Heart right ventricle (tissue), 16 donors: ENCODE measurements at places on chromosomes 5 and 9. TPM values are rescaled to one million over a fixed set of nuclear protein-coding genes. Genes with fewer than 3 reads are reported as not detected.

KCNV2 gene
- total RNA-seq = not detected

CXCL14 gene
- 0.47 TPM for total RNA-seq

- DNase-seq = peak; percentile 74
Measured at GRCh38 chr9:764105-764524, 77.4 kb upstream of the DMRT1 start.

IQGAP2 gene
- total RNA-seq = 4.8 TPM

- DNase-seq = no peak
Measured at GRCh38 chr5:169149317-169149716, 151.6 kb downstream of the SLIT3 start.

HAVCR2 gene
- total RNA-seq = 14.9 TPM

PWWP2A gene
- 12.3 TPM for total RNA-seq

DNA sequence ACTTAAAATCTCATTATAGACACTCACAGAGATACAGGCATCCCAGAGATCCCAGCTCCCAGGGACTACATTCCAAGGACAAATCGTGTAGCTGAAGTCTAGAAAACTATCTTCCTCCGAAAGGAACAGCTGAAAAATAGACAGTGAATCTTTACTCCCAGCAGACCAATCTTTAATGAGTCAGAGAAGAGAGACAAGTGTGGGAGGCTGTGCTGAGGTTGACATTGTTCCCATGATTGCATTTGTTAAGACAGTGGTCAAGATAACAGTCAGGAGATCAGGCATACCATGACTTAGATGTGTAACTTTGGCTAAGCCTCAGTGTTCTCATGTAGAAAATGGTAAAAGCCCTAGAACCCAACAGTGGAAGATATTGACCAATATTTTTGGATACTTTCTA is 120.7 kb downstream of the PAPPA start:
- no peak for DNase-seq

GRCh38 chr5:115696141-115696650 is 70.4 kb upstream of the TMED7 start:
- no peak for DNase-seq

GRCh38 chr5:88388476-88389337 is 120.1 kb upstream of the TMEM161B start:
- no peak for DNase-seq

GRCh38 chr5:116569999-116570398 is 4.6 kb downstream of the SEMA6A start:
- no peak for DNase-seq

- peak; percentile 8 for DNase-seq
Measured at GRCh38 chr9:105244734-105245028, 230 bp downstream of the SLC44A1 start.

QRFP gene
- not detected for total RNA-seq

DNA sequence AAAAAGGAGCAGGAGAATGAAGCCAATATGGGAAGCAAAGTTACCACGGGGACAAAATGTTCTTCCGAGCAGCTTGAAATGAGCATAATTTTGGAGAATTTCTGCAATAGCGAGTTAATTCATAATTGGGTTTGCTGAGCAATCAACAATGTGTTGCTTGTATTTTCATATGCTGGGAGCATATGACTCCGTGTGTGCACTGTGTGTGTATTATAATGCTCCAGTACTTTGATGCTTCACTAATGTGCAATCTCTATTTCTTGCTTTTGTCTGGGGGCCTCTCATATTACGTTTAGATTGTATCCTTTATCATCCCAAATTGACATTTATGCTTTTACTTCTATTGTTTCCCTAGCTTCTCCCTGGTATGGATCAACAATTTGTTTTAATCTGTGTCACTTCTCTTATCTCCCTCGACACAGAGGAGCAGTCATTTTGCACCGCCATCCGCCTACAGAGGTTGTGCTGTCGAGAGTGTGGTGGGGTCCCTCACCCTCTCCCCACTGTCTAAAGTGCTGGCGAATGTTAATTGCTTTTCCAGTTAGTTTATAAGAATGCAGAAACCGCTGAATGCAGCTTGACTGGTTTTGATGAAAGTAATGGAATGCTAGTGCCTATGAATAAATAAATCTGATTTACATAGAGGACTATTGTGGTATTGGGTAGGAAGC is 372.5 kb upstream of the WWC1 start:
- DNase-seq = no peak

- DNase-seq = no peak
Measured at GRCh38 chr9:133741716-133742115, 3.6 kb upstream of the SARDH start.

LCN9 gene
- total RNA-seq = not detected
